Skin of body (tissue), 3 donors: ENCODE measurements at places on chromosomes 5 and 9. TPM values are rescaled to one million over a fixed set of nuclear protein-coding genes. Genes with fewer than 3 reads are reported as not detected.

FGD3 gene
- 5.9 TPM for total RNA-seq

PCDHA1 gene
- not detected for total RNA-seq

DRD1 gene
- 0.10 TPM for total RNA-seq

RASEF gene
- 4.9 TPM for total RNA-seq

PLAC8L1 gene
- not detected for total RNA-seq

TLR4 gene
- total RNA-seq = 14.2 TPM

HRH2 gene
- 1.5 TPM for total RNA-seq

PCDHA7 gene
- 0.30 TPM for total RNA-seq

CNTNAP3 gene
- total RNA-seq = 4.2 TPM

PGM5 gene
- total RNA-seq = 13.8 TPM

ANKDD1B gene
- total RNA-seq = 1.6 TPM

TICAM2 gene
- 2.2 TPM for total RNA-seq

DNA sequence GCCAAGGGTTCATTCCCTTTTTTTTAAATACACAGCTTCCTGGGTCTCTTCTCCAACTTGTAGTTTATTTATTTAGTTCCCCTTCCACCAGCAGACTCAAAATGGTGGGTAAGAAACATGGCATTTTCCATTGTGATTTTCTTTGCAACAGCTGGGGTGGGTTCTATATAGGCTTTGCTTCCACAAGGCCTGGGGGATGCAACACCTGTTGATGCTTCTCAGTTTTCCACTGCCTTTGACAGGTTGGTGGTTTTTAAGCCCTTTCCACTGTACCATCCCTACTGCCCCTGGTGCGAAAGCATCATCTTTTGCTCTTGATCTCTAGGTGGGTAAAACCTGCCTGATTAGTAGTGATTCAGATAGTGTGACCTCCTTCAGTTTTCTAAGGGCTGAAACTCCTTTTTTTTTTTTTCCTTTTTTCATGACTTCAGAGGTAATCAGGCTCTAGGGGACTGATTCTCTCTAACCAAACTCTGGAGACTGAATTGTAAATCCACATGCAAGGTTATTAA, 8.5 kb downstream of the KDM3B start:
- DNase-seq = no peak

- no peak for DNase-seq
These were observed 405.9 kb upstream of the DAP start for GRCh38 chr5:11166923-11167322.

DNA sequence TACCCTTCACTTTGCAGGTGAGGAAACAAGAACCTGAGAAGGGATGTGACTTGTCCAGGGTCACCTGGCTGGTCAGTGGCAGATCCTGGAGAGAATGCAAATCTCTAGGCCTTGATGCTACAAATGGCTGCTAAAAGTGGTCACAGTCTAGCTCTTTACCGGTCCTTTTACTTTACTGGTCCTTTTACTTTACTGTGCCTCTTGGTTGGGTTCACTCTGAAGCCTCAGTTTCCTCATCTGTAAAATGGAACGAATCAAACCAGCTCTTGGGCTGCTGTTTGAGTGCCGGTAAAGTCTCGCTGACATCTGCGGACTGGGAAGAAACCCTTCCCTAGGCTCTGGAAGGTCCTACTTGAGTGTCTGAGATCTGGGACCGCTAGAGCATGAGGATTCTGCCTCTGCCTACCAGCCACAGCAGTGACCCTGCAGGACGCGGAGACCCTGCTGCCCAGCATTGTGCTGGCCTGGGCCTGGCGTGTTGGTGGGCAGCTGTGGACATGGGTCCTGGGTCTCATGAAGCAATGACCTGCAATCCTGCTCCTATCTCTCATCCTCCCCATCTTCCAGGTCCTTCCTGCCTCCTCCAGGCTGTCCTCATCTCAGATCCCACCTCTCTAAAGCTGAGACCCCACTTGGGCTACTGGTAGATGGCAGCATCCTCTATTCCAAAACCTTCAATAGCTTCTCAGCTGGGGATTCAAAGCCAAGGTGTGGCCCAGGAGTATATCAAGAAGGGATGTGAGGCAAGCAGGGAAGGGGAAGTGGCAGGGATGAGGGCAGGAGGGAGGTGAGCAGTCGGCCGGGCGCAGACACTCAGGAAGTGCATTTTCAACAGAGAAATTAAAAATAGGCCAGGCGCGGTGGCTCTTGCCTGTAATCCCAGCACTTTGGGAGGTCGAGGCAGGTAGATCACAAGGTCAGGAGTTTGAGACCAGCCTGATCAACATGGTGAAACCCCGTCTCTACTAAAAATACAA, 13.3 kb downstream of the CORO2A start:
- DNase-seq = no peak

DNA sequence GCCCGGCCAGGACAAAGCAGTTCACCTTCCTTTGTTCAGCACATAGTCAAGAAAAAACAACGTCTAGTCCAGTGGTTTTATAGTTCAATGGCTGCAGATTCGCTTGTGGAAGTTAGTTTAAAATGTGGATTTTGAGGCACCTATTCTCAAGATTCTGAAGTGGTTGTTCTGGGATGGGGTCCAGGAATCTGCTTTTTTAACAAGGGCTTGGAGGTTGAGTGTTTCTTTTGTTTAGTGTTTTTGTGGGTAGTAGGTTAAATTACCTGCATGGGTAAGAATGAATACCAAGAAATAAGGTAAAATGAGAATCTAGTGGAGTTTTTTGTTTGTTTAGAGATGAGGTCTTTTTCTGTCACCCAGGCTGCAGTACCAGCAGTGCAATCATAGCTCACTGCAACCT, 28.4 kb upstream of the NADK2 start:
- DNase-seq = no peak

- DNase-seq = no peak
These were observed 289.9 kb downstream of the DMAC1 start for GRCh38 chr9:7509576-7510145.

GRCh38 chr5:158644301-158644700, 455.4 kb downstream of the EBF1 start:
- DNase-seq = no peak

DNA sequence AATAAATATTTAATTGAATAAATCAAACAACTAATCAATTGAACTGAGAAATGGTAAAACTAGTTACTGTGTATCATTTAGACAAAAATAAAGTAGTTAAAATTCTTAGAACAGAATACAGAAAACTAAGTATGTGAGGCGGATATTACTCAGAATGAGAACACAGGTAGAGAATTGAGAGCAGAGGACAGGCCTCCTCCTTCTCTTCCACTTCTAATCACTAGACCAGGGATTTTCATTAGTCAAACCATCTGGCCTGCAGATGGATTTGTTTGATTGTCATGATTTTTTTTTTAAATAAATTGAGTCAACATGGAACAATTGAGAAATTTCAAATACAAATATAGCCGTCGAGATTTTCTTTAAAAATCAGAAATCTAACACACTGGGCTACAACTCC, 198.6 kb upstream of the HMHB1 start:
- DNase-seq = peak; percentile 33

- no peak for DNase-seq
These were observed 14.4 kb upstream of the SCGB3A1 start for GRCh38 chr5:180605554-180606214.

DNA sequence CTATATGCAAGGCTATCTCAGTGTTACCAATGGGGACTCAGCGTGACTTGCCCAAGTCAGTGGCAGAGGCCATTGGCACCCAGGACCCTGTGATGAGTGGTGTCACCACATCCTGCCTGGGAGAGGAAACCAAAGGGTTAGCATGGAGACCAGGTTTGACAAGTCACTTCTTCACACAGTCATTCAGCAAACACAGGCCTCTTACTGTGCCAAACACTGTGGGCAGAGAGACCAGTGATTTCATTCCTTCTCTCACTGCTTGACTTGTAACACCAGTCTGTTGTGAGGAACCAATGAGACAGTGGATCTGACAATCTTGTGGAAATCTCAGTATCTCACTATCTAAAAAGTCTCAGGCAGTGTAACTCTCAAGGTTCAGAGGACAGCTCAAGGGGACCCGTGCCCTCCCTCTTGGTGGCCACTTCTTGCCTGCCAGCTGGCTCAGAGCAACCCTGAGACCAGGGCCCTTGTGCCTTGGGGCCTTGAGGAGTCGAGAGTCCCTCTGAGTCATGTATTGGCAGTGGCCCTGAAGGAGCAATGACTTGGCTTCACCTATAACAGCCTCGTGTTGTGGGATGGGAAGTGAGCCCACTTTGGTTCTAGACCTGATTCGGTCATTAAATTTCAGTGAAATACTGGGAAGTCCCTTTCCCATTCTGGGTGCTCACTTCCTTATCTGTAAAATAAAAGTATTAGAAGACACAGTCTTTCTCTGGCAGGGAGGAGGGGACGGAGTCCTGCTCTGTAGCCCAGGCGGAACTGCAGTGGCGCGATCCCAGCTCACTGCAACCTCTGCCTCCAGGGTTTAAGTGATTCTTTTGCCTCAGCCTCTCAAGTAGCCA, 1.6 kb downstream of the FABP6 start:
- no peak for DNase-seq

GRCh38 chr5:142472306-142472951, 147.6 kb upstream of the SPRY4 start:
- DNase-seq = no peak

DNA sequence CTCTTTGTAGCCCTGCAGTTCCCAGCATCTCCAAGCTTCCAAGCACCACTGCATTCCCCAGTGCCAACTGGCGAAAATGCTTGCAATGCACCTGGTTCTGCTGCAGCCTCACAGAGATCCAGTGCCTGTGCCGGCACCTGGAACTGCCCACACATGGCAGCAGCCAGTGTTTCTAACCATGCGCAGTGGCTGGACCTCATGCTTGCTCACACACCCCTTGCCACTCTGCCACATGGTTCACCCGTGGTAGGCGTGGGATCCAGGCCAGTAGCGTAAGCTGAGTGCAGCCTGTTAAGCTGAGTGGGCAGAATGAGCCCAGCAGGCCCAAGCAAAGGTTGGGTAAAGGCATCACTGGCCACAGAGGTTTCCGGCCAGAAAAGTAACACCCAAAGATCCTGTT, 214.1 kb upstream of the VLDLR start:
- DNase-seq = no peak

DNA sequence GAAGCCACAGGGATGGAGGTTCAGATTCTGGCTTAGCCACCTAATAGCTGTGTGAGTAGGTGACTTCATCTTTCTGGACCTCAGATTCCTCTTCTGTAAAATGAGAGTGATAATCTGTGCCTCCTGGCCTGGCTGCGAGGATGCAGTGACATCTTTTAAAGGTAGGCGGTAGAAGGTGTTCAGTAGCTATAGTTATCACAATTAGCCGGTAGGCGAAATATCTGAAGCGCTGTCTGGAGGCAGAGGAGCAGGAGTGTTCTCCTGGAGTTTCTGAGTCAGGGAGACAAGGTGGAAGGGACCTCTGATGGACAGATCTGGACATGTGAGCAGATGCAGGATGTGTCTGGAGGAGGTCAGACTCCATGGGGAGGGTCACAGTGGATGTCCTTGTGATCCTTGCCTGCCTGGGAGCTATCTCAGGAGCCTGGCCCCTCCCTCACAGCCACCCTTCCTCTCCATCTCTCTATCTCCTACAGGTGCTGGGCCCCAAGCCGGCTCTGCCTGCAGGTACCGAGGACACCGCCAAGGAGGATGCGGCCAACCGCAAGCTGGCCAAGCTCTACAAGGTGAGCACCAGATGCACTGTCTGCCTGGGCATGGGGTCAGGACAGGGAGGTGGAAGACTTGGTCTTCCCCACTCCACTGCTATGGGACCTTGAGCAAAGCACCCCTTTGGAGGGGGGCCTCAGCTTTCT, 45.6 kb downstream of the GSN start:
- DNase-seq = no peak

GRCh38 chr9:76902395-76902794, 3.5 kb downstream of the PRUNE2 start:
- no peak for DNase-seq

DNA sequence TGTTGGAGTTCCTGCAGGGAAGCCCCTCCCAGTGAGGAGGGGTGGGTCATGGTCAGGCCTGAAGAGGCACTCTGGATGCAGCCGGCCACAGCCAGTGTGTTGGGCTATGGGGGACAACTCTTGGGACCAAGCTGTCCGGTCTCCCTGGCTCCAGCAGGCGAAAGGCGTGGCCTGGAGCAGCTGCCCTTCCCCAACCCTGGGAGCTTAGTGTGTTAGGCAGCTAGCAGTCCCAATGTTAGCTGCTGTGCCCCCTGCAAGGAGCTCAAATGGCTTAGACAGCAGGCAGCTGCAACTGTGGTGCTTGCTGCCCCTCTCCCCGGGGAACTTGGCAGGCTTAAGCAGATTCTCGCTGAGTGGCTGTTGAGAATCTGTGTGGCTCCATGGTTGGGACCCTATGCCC, 67.5 kb upstream of the ACTBL2 start:
- DNase-seq = no peak

DNA sequence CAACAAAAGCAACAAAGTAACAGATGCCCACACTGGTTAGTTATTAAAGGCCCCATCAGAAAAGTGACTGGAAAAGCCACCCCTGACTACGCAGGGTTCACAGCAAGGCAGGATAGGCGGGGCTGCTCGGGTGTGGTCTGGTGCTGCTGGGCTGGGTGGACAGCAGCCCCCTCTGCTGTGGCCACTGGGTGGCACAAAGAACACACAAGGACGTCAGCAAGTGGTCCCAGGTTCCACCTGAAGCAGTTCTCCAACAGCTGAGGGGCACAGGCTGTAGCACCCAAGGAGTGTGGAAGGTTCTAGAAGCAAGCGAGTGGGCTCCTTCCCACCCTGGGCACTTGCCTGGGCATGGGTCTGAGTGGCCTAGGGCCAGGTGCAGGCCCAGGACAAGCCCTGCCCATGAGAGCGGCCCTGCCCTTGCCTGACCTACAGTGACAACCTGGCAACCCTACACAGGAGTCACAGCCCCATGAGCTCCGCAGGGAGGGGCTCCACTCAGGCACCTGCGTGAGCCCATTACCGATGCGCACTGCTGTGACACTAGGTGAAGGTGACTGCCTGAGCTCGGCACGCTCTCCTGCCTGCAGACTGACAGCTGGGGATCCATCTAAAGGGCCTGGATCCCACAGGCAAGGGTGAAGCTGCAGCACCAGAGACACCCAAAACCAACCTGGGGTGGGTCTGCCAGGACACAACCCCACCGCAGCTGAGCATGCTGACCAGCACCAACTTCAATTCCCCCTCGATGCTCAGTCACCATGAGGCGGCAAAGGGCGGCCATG, 8.1 kb downstream of the BRD9 start:
- no peak for DNase-seq

GRCh38 chr9:78005231-78006002, 26.2 kb downstream of the GNAQ start:
- no peak for DNase-seq

GRCh38 chr5:68699966-68700365, 393.8 kb upstream of the SLC30A5 start:
- DNase-seq = no peak

- DNase-seq = peak; percentile 21
These were observed 2.0 kb downstream of the NR2F1-AS1 start for GRCh38 chr5:93578813-93579691.

DNA sequence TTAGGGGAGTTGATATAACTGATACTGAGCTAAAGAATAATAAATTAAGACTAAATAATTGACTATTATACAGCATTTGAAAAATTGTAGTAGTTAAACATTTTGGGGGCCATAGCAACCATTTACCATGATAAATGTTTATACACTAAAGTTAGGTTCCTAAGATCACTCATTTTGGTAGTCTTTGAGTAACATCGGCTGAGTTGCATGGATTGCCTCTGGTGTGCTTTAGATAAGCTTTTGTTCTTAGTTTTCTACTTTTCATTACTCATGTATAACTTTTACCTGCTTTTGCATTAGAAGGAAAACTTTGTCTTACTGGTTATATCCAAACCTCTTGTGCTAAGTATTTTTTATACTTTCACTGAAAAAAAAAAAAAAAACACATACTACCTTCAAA, 101.2 kb downstream of the SLC44A1 start:
- no peak for DNase-seq
